CD4-positive, CD25-positive, alpha-beta regulatory T cell (primary cell): ENCODE measurements at places on chromosomes 3 and 15. TPM values are rescaled to one million over a fixed set of nuclear protein-coding genes. Genes with fewer than 3 reads are reported as not detected.

- no peak for DNase-seq
Observed at GRCh38 chr3:72052841-72053409, 268.0 kb upstream of the PROK2 start.

DNA sequence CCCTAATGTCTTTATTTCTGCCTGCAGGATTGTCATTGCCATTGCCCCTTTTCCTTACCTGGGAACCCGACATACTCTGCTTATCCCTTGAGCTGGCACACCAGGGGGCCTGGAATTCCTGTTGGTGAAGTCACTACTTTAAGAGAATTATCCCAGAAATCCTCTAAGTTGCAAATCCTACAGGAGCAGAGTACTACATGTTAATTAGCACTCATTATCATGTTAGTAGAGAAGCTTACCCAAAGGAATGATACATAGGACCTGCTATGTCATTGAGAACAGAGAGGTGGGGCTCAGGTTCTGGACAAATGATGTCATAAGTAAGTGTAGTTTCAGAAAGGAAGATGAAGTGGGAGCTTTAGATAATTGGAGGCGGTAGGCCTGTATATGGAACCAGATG, 27.4 kb downstream of the SCG5 start:
- DNase-seq, result no peak

Gene UBP1
- 10.7 TPM for polyA plus RNA-seq

Gene PDIA3
- 305 TPM for polyA plus RNA-seq

- DNase-seq, result no peak
Observed at GRCh38 chr3:30686176-30686575, 79.8 kb downstream of the TGFBR2 start.

DNA sequence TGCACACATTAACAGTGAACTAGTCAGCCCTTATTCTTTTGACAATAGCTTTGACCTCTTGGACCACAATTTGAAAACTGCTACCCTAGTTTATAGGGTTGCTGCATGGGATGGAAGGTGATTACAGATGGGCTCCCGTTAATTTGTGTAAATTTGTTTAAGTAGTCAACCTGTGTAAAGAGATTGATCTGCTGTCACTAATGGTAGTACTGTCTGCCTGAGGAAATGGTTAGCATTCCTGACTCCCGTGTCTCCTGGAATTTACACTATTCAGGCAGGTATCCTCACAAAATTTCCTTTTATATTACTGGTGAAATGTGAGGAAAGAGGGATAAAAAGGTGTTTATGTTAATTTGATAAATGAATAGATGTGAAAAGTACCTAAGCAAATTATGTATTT, 15.3 kb upstream of the EBLN2 start:
- DNase-seq, result no peak

DNA sequence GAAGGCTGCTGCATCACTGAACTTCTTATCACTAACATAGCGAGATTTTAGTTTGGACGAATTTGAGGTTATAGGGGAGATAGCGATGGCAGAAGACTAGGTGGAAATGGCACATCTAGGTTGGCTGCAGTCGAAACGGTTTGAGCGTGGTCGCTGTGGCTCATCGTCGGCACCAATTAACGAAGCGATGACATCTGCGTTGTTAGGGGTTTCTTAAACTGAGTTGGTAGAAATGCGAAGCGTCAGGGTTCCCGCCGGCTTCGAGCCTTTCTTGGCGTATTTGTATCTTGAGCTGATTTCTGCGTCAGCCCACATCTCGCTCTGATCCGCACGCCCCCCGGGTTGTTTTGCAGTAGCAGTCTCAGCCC, 319 bp downstream of the LNP1 start:
- peak; percentile 48 for DNase-seq

GRCh38 chr3:169264711-169265110, 398.8 kb downstream of the MECOM start:
- no peak for DNase-seq

Gene SEMA3B
- not detected for polyA plus RNA-seq

Gene GOLGA8K
- polyA plus RNA-seq, result not detected

Gene TYRO3
- 0.82 TPM for polyA plus RNA-seq
